K562 (cell line): ENCODE measurements at places on chromosomes 12 and 14. TPM values are rescaled to one million over a fixed set of nuclear protein-coding genes. Genes with fewer than 3 reads are reported as not detected.

The SMOC1 gene
- 0.04 TPM in 1 of 2 replicates, not detected in the other for total RNA-seq

The KRT71 gene
- not detected in 2 replicates for total RNA-seq

- H3K27me3 ChIP-seq = no peaks in the 10 kb centered on the region
- no peak overlapping the region for H3K27ac ChIP-seq
- H3K36me3 ChIP-seq = no peaks in the 10 kb centered on the region
- DNase-seq = no peak
- H3K4me3 ChIP-seq = no peak overlapping the region
Observed at GRCh38 chr14:61433169-61433568, 111.8 kb downstream of the PRKCH start.

DNA sequence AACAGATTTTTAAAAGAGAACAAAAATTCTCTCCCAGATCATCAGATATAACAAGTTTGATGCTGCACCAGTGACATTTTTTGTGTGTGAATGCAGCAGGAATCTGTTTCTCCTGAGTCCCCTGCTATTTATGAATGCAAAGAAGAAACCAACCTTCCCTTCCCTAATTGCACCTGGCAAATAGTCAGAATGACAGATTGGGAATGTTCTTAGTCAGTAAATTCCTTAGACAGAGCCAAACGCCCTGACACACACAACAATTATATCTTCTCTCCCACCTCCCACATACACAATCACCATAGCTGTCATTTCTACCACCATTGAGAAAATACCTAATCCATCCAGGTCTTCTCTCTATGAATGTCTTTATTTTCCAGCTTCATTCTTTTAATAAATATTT is 174.4 kb downstream of the ALG10B start:
- H3K36me3 ChIP-seq = no peaks in the 10 kb centered on the region
- no peaks in the 10 kb centered on the region for H3K27me3 ChIP-seq
- no peak overlapping the region for H3K4me3 ChIP-seq
- no peak overlapping the region for H3K27ac ChIP-seq

GRCh38 chr12:72957454-72957853 is 685.3 kb downstream of the TRHDE start:
- no peak overlapping the region for H3K27ac ChIP-seq
- no peak for DNase-seq
- no peaks in the 10 kb centered on the region for H3K27me3 ChIP-seq
- no peak overlapping the region for H3K4me3 ChIP-seq
- H3K4me1 ChIP-seq = no peaks in the 10 kb centered on the region

DNA sequence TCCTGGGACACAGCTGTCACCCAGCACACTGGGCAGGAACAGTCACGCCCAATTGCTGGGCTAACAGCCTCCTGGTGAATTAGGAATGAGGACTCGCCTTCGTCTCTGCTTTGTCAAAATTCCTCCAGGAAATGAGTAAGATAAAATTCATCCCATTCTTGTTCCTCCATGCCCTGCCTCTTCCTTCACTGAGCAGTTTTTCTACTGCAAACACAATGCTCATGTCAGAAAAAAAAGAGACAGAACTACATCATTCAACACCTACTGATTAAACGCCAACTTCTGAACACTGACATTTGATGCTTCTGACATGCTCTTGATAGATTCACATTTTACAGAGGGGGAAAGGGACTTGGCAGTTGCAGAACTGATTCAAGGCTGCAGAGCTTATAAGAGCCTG is 37.5 kb upstream of the DTX1 start:
- peaks cover 29% of the 10 kb centered on the region for H3K27me3 ChIP-seq
- no peak overlapping the region for H3K27ac ChIP-seq
- DNase-seq = no peak

DNA sequence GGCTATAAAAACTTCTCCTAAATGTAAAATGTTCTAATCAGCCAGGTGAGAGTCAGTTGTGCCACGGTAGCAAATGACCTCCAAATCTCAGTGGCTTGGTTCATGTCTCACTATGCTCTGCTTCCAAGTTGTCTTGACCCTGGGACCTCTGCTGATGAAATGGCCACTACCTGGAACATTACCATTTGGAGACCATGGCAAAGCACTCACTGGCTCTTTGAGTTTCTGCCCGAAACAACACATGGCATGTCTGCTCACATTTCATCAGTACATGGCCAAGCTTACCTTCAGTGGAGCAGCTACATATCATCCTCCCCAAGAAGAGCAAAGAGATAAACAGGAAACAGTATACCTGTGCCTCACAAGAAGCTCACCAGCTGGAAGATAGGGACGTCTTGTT is 40.2 kb downstream of the PLEKHG7 start:
- no peak overlapping the region for H3K27ac ChIP-seq
- no peaks in the 10 kb centered on the region for H3K4me1 ChIP-seq
- no peak for DNase-seq
- no peak overlapping the region for H3K4me3 ChIP-seq

DNA sequence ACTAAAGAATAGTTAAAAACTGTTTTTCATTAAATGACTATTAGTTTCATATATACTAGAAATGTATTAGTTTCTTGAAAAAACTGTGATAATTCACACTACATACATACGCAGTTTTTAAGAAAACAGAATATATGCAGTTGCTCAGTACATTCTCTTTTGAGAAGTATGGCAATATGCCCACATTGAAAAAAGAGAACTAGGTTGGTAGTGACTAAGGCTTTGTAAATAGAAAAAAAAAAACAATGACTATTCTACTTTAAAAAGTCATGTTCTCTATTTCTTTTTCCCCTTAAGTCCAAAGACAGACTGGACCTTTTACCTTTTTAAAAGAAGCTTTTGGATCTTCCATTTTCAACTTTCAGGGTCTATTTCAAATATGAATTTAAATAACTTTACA is 25.0 kb downstream of the SNX6 start:
- DNase-seq = no peak
- no peaks in the 10 kb centered on the region for H3K27me3 ChIP-seq
- H3K4me3 ChIP-seq = no peak overlapping the region
- no peaks in the 10 kb centered on the region for H3K4me1 ChIP-seq
- H3K36me3 ChIP-seq = peaks cover 64% of the 10 kb centered on the region; the same call in 2 of the 3 replicates

- no peak for DNase-seq
- H3K4me3 ChIP-seq = no peak overlapping the region
- no peaks in the 10 kb centered on the region for H3K4me1 ChIP-seq
- no peak overlapping the region for H3K27ac ChIP-seq
- no peaks in the 10 kb centered on the region for H3K27me3 ChIP-seq
- H3K36me3 ChIP-seq = no peaks in the 10 kb centered on the region
Observed at GRCh38 chr14:74476607-74477006, 16.5 kb downstream of the NPC2 start.

DNA sequence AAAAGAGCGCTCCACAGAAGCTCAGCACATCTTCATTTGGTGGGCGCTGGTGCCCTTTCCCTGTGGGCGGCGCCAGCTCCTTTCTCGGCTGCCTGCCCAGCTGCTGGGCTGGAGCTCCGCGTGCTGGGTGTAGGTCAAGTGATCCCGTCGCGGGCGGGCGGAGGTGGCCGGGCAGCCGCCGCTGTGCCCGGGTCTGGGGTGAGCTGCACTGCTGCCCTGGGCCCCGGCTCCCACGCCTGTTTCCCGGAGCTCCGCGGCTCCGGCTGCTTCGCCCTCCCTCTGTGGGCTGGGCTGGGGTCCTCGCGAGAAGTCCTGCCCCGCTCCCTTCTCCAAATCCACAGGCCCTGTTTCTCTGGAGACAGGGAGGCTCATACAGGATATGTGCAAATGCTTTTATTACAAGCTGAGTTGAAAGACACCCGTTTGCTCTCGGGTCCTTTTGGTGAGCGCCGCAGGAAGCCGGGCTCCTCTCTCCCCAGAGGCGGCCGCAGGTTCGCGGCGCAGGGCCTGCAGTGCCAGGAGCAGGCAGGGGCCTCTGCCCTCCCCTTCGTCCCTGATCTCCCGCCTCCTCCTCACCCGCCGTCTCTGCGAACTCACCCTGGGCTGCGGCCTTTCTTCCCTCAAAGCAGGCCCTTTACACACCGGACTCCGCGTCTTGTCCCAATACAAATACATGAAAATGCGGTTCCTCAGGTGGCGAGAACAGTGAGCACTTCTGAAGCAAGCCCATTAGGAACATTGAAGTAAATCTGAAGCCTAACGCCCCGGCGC is 67.8 kb upstream of the CAPRIN2 start:
- H3K4me3 ChIP-seq = no peak overlapping the region
- no peaks in the 10 kb centered on the region for H3K4me1 ChIP-seq
- peaks cover 42% of the 10 kb centered on the region for H3K27me3 ChIP-seq
- no peak for DNase-seq

GRCh38 chr14:101505236-101505970 is 55.9 kb upstream of the DIO3 start:
- no peaks in the 10 kb centered on the region; the same call in 1 of the 2 replicates for H3K4me1 ChIP-seq
- H3K27ac ChIP-seq = no peak overlapping the region
- H3K27me3 ChIP-seq = peaks cover 96% of the 10 kb centered on the region

DNA sequence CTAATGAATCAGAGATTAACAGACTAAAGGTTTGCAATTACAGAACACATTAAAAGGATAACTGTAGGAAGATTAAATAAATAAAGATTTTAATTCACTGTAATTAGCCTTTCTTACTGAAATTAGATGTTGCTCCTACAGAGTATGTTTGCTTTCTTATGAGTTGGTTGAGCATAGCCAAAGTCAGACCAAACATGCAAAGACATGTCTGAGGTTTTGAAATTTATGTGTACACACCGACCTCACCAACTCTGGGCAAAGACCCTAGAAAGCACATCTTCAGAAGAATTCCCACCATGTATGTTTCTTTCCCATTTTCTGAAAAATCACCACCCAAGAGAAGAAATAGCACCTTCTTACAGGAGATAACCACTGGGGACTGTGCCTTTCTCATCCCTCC is 159.2 kb downstream of the PAX9 start:
- H3K27ac ChIP-seq = no peak overlapping the region
- H3K27me3 ChIP-seq = no peaks in the 10 kb centered on the region
- no peak for DNase-seq
- no peaks in the 10 kb centered on the region for H3K4me1 ChIP-seq
